ENCODE measurements at places on chromosomes 1 and 21.

- DNase-seq = no peak
Measured at GRCh38 chr1:223403184-223403815, 10.1 kb downstream of the CCDC185 start.

DNA sequence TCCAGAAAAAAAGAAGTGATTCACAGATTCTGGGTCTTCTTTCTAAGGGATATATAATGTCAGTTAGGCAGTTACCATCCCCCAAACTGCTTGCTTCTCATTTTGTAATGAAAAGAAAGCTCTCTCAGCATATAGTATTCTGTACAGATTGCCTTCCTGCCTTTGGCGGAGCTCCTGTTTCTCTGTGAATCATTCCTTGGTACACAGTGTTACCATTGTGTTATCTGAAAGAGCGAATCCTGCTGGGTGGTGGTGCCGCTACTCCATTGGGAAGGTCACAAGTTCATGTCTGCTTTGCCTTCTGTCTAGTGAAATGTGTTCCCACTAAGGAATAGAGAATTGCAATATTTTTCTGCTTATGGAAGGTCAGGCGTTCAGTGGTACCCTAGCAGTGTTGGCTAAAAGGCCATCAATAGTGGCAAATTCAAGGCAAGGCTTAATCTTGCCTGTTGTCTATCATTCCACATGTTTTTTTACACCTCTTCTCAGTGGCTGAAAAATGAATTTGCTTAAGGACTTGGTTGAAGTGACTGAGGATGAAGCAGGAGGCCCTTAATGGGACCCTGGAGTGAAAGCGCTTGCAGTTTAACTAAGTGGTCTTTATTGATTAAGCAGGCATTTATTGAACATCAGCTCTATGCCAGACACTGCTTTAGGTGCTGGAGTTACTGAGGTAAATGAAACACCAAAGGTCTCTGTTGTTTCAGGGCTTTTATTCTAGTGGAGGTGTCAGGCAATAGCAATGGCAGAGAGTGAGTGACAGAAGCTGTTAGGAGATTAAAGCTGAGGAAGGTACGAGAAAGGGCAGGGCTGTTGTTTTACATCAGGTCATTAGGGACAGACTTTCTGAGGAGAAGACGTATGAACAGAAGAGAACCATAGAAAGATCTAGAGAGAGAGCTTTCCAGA, 186.7 kb downstream of the PDE4B start:
- no peak for DNase-seq

- no peak for DNase-seq
Measured at GRCh38 chr1:177648138-177648537, 321.7 kb downstream of the SEC16B start.

DNA sequence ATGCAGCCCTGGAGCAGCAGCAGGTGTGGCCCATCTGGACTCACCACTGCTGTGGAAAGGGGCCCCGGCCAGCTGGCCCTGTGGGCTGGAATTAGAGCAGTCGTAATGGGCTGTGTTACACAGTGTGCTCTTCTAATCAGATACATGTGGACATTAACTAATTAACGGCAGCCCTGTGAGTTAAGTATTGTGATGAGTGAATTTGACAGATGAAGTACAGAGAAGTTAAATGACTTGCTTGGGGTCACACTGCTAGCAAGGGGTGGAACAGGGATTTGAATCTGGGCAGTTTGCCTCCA, 58.6 kb downstream of the MDM4 start:
- DNase-seq = no peak

- no peak for DNase-seq
Measured at GRCh38 chr1:78334952-78335351, 155.8 kb upstream of the PTGFR start.

DNA sequence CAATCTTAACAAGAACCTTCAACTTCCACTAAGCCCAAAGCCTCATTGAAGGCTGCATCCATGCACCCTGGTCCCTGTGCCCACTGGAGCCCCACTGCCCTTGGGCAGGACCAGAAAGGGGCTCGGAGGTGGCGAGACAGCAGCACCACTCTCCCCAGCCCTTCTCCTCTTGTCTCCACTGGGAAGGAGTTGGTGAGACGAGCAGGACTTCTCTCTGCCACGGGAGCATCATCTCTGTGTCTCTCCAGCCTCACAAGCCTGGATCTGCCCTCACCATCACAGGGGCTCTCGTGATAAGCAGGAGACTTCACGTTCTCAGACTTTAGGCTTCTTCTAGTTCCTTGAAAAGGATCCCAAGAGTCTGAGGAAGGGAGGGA, 7.2 kb upstream of the ETV3L start:
- DNase-seq = no peak

- DNase-seq = no peak
Measured at GRCh38 chr1:40096977-40097782, at the start of gene PPT1. Gene PPT1 (minus strand): TSS chr1:40097252. CDS start chr1:40097238, 14 bp downstream.
